GM03348 (cell line): ENCODE measurements at places on chromosomes 3 and 15.
A peak's percentile ranks its signal among the peaks of the same experiment; 100 is the strongest.

- no peak for DNase-seq
Observed at GRCh38 chr15:43330780-43331087, 361 bp upstream of the LCMT2 start.

GRCh38 chr3:61811652-61812051 is 250.3 kb downstream of the PTPRG start:
- no peak for DNase-seq

DNA sequence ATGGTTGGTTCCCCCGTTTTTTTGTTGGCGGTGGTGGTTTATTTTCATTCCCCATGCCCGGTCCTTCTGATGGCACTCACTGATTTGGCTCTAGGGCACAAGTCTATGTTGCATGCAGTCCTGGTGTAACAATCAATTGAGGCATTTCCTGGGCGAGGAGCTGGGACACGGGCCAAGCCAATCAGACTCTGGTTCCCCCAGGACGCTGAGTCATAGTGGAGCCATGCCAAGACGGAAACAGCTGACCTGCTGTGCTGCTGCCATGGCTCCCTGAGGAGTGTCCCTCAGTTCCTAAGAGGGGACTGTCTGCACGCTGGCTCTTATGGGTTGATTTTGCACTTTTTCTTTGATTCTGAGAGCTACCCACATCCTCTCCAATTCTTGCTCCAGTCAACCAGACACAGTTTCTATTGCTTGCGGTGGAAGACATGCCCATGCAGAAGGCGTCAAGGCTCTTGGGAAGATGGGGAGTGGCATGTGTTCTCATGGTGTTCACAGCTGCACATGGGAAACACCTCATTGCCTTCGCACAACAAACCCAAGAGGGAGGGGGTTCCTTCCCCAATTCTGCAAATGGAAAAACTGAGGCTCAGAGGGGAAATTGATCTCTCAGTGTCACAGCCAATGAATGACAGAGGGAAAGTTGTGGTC is 28.3 kb upstream of the ALDH1L1 start:
- DNase-seq: peak; percentile 88

GRCh38 chr3:13171704-13172643 is 98.7 kb upstream of the IQSEC1 start:
- no peak for DNase-seq

GRCh38 chr3:136292500-136292899 is 42.4 kb downstream of the PCCB start:
- DNase-seq: no peak

GRCh38 chr15:85942632-85943031 is 137.0 kb upstream of the AGBL1 start:
- DNase-seq: no peak

- DNase-seq: no peak
Observed at GRCh38 chr3:120646771-120647432, 35.1 kb downstream of the HGD start.

DNA sequence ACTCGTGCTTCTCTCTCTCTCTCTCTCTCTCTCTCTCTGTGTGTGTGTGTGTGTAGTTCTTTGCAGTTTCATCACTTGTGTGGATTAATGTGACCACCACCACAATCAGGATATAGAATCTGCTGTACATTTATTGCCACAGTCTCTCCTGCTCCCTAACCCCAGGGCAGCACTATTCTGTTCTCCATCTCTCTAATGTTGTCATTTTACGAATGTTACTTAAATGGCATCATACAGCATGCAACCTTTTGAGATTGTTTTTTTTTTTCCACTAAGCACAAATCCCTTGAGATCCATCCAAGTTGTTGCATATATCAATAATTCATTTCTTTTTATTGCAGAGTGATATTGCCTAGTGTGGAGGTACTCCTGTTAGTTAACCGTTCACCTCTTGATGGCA is 26.9 kb downstream of the SLCO3A1 start:
- no peak for DNase-seq

- no peak for DNase-seq
Observed at GRCh38 chr15:69861331-69862171, 236.2 kb downstream of the TLE3 start.

DNA sequence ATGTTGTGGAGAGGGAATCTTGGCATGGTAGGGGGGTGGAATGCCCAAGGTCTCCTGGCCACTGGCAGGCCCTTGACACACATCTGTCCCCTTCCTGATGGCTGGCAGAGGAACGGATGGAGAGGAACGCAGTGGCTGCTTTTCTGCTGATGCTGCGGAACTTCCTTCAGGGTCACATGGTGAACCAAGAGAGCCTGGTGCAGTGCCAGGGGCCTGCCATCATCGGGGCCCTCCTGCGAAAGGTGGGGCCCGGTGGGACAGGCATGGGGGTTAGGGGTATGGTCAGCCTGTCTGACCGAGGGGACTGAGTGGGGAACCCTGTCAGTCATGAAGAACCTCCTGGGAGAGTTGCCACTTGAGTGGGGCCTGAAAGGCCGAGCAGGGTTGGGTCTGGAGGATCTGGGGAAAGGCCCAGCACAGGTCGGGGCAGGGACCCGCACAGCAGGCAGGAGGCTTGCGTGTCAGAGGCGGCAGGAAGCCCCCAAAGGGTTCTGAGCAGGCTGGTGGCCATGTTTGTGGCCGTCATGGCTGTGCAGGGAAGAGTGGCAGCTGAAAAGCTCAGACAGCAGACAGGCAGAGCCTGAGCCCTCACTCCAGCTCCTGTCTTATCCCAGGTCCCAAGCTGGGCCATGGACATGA is 18.1 kb downstream of the NBEAL2 start:
- no peak for DNase-seq

GRCh38 chr3:11339541-11339940 is 67.3 kb downstream of the ATG7 start:
- no peak for DNase-seq

GRCh38 chr3:99895131-99895696 is 77.6 kb downstream of the CMSS1 start:
- no peak for DNase-seq

GRCh38 chr3:72008226-72008996 is 223.5 kb upstream of the PROK2 start:
- DNase-seq: peak; percentile 27

DNA sequence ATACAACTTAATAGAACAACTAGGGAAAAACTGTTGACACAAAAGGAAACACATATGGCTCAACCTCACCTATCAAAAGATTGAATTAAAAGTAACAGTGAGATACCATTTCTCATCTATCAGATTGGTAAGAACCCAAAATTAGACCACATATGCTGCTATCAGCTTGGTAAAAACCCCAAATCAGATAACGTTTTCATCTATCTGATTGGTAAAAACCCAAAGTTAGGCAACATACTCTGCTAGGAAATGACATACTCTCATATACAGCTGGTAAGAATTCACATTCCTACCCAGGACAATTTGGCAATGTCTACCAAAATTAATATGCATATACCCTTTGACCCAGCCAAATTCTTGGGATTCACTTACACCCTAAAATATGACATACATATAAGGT is 26.3 kb downstream of the NRG4 start:
- no peak for DNase-seq
